ENCODE measurements at places on chromosomes 1 and 21. TPM values are rescaled to one million over a fixed set of nuclear protein-coding genes. Genes with fewer than 3 reads are reported as not detected.

The CHI3L1 gene
- 5.7 TPM for total RNA-seq

The NFIA gene
- 3.4 TPM for total RNA-seq

The PLA2G2F gene
- total RNA-seq, result not detected

The SMCP gene
- total RNA-seq, result not detected

The MYOG gene
- total RNA-seq, result not detected

The CFAP107 gene
- not detected for total RNA-seq

The MYCL gene
- total RNA-seq, result 0.40 TPM

The SPATA17 gene
- total RNA-seq, result 0.93 TPM

The RGS16 gene
- total RNA-seq, result not detected

The NUP210L gene
- total RNA-seq, result 0.03 TPM

The CYP2J2 gene
- 1.5 TPM for total RNA-seq

The S100A1 gene
- 0.17 TPM for total RNA-seq

The NPPB gene
- total RNA-seq, result not detected

The SYT14 gene
- 5.9 TPM for total RNA-seq

The LIN28A gene
- total RNA-seq, result not detected

The ATP1A4 gene
- total RNA-seq, result not detected

The VWA5B1 gene
- total RNA-seq, result not detected

The AADACL4 gene
- total RNA-seq, result not detected

The CD53 gene
- not detected for total RNA-seq

The PRELP gene
- total RNA-seq, result not detected

The NR0B2 gene
- not detected for total RNA-seq

The FCRL6 gene
- 1.5 TPM for total RNA-seq

The COL11A1 gene
- total RNA-seq, result 0.10 TPM

The BRINP2 gene
- 0.03 TPM for total RNA-seq

The SLAMF1 gene
- total RNA-seq, result 0.03 TPM

The TRIM46 gene
- total RNA-seq, result 3.1 TPM

The GUCA2B gene
- total RNA-seq, result not detected

The OR2T29 gene
- not detected for total RNA-seq

The HRNR gene
- not detected for total RNA-seq

The KRTAP7-1 gene
- total RNA-seq, result not detected

The HPCA gene
- total RNA-seq, result not detected

The FGR gene
- total RNA-seq, result not detected

The AQP10 gene
- not detected for total RNA-seq

The SLAMF9 gene
- total RNA-seq, result 15.9 TPM

The SLAMF7 gene
- 4.2 TPM for total RNA-seq

The ZNF691 gene
- total RNA-seq, result 12.0 TPM

The FCGR3A gene
- not detected for total RNA-seq

The MIER1 gene
- total RNA-seq, result 12.0 TPM

The HS2ST1 gene
- 12.4 TPM for total RNA-seq

The CTH gene
- 4.7 TPM for total RNA-seq

The THBS3 gene
- 2.7 TPM for total RNA-seq

The TRMT13 gene
- 13.2 TPM for total RNA-seq

The CSF3R gene
- total RNA-seq, result not detected

The PADI3 gene
- total RNA-seq, result 0.39 TPM

The GJB3 gene
- total RNA-seq, result not detected

The TAF13 gene
- 60.0 TPM for total RNA-seq

Measured in HT1080 (cell line).